ENCODE measurements at places on chromosomes 2 and 18.

- no peak for DNase-seq
These were observed 183.0 kb downstream of the CDCA7 start for GRCh38 chr2:173537694-173538093.

DNA sequence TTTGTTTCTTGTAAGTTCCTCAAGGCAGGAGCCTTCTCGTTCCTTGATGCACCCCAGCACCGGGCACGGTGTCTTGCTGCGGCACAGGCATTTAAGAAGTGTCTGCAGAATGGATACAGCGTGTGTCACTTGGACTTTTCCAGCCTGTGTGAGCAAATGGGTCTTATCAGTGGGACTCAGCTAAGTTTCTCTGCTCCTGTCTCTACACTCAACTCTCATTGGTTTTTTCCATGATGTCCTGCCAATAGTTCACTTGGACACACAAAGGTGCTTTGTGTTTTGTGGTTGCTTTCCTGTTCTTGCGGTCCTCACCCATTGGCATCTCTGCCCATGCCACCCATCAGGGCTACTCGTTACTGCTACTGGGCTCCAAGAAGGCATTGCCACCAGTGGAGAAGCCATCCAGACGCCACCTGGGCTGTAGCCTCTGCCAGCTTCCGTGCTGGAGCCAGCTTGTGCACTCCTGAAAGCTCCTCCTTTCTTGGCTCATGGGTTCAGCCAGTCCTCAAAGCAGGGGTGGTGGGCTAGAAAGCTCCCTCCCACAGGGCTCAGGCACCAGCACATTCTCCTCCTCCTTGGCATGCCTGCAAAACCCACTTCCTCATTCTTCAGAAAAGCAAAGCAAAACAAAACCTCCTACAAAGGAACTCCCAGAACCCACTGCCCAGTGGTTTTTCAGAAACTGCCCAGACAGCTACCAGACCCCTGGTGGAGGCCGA lies 41.4 kb downstream of the IL1R2 start:
- DNase-seq = no peak

DNA sequence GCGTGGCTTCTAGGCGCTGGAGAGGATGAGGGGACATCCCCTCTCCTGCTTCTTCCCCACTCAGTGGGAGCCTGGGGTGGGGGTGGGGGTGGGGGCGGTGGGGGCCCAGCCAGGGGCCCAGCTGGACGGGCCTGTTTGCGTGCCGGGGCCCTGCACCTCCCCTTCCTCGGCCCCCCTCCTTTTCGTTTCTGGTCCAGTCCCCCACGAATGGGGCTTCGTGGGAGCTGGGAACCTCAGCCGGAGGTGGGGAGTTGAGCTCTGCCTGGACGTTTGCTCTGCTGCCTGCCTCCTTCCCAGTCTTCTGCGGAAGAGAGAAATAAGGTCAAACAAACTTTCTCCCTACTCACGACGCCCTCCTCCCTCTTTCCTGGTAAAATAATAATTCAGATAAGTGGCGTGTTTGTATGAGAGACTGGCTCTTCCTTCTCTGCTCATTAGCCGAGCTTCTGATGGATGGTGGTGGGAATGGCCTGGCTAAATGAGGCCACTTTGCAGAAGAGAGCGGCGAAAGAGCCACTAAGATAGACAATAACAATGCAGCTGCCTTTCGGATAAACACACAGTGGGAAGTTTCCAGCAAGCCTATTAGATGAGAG lies 782 bp downstream of the MTA3 start:
- peak; percentile 15 for DNase-seq

DNA sequence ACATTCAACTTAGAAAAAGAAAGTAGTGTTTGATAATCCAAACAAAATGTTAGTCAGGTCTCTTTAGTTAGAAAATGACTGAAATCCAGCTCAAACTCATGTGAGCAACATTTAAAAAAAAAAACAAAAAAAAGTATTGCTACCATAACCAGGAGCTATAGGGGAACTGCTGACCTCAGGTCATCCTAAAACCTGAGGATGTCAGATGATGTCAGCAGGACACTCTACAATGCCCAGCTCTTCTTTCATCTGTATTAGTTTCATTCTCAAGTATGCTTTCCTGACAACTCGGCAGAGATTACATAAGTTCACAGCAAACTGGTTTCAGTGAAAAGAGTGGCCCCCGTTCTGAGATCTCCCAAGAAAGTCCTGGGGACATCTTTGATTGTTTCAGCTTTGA lies 4.2 kb upstream of the ESCO1 start:
- DNase-seq = no peak

DNA sequence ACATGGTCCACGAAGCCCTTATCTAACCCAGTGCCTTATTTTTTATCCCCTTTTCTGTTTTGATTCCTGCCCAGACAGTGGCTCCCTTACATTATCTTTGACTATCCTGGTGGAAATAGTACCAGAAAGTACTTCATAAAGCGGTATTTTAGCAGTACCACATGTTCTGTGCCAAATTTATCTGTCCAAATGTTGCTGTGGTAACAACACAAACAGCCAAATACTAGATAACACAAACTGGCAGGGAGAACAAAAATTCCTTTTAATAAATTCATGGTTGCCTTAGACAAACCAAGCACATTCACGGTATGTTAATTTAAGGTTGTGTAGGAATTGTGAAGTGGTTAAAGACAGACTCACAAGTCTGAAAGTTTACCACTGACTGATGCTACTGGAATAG lies 187.9 kb upstream of the LHCGR start:
- no peak for DNase-seq

- DNase-seq = no peak
These were observed 2.5 kb downstream of the TAF4B start for GRCh38 chr18:26228562-26229260.

- DNase-seq = no peak
These were observed 46.6 kb downstream of the TSPYL6 start for GRCh38 chr2:54209379-54209778.

- DNase-seq = no peak
These were observed 921.3 kb downstream of the CPS1 start for GRCh38 chr2:211477537-211478275.

GRCh38 chr2:233993461-233993860 lies 57.0 kb upstream of the SPP2 start:
- DNase-seq = no peak

DNA sequence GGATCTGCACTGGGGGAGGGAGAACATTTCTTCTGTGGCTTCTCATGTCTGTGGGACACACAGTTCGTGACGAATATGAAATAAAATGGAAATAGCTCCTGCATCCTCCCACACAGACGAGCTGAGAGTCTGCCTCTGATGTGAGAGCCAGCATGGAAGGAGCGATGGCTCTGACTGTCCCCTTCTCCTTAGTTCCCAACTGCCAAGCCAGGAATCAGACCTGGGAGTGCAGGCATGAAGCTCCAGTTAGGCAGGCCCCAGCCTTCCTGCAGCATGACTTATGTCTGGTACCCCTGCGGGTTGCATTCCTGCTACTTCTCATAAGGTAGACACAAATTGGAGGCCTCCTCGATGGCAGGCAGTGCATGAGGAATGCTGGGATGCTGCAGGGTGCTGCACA lies 56.2 kb downstream of the PRKCE start:
- DNase-seq = no peak

- no peak for DNase-seq
These were observed 29.4 kb downstream of the SH3YL1 start for GRCh38 chr2:234421-234820.

- no peak for DNase-seq
These were observed 211.6 kb downstream of the TCF4 start for GRCh38 chr18:55376387-55376786.

GRCh38 chr2:118554616-118555015 lies 292.8 kb downstream of the EN1 start:
- no peak for DNase-seq

DNA sequence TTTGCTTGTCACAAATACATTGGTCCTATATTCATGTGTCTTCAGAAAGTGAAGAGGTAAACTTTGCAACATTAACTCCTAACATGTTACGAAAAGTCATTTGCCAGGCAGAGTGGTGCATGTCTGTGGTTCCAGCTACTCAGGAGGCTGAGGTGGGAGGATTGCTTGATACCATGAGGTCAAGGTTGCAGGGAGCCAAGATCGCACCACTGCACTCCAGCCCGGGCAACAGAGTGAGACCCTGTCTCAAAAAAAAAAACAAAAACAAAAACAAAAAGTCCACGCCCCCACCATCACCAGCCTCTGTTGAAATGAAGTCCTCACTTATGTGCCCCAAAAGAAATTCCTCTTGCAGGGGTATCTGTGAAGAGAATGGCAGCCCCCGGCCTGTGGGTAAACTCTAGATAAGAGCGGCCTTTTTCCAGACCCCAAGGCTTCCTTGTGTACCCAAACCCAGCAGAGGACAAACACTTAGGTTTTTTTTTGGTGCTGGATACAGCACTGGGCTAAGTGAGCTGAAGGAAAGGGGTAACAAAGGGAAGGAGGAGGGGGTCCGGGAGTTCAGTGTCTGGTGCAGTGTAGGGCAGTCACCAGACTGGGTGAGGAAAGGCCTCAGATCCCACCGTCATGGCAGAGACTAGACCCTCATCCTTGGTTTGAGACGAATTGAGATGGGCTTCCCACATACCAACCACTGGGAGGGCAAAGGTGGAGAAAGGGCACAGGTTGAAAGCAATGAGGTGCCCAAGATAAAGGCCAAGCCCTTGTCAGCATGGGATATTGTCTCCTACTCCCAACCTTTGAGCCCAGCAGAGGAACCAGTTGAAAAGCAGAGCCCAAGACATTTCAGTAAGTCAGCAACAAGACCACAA lies 19.2 kb downstream of the HSPD1 start:
- no peak for DNase-seq

- no peak for DNase-seq
These were observed 731 bp downstream of the NRXN1 start for GRCh38 chr2:51031021-51031780.

DNA sequence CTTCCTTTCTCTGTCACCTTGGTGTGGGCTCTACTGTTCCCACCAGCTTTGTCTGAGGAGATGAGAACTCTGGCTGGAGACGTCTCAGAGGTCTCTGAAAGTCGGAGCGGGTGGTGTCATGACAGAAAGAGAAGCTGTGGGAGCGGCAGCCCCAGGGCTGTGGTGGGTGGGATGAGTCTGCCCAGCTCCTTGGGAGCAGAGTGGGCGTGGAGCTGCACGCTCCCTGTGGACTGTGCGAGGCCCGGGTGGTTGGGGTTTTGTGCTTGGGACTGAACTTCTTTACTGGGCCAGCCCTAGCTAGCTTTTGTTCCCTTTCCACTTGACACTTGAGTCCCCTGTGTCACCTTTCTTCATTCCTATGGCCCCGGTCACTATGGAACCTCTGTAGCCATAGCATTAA lies 10.4 kb downstream of the TOGARAM2 start:
- DNase-seq = no peak

DNA sequence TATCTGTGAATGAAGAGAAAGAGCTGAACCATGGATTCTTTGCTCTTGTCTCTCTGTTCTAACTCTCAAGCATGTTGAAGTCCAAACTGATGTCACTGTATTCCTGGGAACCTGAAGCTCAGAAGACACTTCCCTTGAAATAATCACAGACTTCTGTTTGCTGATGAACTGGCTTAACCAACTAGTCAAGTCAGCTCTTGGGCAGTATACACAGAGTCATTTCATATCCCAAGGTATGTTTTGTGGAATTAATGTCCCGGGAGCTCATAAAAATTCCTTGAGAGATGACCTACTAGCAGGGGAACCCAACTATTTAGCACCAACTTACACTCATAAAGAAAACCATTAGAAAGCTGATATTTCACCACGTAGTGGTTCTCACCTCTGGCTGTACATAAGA lies 156.6 kb downstream of the NR4A2 start:
- no peak for DNase-seq

DNA sequence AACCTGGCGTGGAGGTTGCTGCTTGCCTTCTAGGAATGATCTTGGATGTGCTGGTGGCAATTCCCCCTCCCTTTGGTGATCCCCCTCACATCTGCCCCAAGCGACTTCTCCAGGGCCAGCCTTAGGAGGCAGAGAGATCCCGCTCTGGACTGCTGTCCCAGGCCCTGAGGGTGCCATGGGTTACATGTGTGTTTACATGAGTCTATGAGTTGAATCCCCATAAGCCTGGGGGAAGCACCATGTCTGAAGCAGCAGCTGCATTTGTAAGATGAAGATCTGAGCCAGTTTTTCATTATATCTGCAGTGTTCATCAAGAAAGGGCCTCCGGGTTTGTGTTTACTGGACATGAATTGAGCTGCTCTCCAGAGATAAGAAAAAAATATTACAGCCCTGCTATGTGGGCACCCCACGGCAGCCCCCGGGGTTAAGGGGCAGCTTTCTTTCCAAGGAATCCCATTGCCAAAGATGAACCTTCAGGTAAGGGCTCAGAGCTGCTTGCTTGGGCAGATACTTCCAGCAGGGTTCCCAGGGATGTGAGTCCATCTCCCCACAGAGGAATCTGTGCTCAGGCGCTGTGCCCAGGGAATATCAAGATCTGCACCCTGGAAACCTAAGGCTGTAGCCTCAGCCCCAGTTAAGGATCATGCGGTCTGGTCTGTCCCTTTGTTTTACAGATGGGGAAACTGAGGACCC lies 46.0 kb downstream of the MRPS5 start:
- no peak for DNase-seq

DNA sequence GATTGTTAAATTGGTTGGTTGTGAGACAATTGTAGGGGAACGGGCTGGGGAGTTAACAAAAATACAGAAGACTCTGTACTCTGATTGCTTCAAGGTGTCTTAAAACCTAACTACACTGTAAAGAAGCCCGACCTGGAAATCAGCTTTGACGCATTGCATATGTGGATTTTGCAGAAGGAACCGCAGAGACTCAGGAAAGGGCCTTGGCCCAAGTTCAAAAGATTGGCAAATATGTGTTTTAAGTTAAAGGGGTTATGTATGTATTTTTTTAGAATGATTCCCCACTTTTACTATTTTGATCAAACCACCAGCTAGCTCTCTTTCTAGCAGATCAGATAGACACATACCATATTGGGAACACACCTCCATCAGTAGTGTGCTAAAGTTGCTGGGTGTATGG lies 18.0 kb upstream of the EDAR start:
- DNase-seq = no peak

- DNase-seq = peak; percentile 18
These were observed 158.8 kb upstream of the SLC39A10 start for GRCh38 chr2:195498176-195498575.

DNA sequence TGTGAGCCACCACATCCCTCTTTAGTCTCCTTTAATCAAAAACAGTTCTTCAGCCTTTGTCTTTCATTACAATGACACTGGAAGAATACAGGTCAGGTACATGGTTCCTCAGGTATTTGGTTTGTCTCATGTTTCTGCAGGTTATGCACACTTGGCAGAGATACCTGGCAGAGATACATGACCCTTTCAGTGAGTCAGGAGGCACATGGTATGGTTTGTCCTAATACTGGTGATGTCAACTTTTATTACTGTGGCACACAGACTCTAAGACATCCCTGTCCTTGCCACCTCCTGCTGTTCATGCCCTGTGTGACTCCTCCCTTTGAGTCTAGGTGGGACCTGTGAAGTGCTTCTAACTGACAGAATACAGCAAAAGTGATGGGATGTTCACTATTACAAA lies 58.4 kb downstream of the SPIRE1 start:
- no peak for DNase-seq
